Gastroesophageal sphincter (tissue), 4 donors: ENCODE measurements at places on chromosomes 1 and 21. TPM values are rescaled to one million over a fixed set of nuclear protein-coding genes. Genes with fewer than 3 reads are reported as not detected.

DNA sequence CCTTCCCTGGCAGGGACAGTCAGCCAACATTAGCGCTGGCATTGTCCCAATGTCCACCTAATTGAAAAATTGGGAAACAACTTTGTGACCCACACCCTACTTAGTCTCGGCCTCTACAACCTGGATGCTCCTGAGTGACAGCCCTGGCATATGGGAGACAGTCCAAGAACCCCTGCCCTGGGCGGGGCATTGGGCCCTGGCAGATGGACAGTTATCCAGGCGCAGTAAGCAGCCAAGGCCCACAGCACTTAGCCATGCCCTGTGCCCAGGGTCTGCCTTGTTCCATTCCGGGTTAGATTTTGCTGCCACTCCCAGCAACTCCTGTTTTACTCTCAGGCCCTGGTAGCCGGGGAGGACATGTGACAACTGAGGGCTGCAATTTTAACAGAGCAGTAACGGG lies 50.3 kb downstream of the NFASC start:
- ATAC-seq, result peak; percentile 32

DNA sequence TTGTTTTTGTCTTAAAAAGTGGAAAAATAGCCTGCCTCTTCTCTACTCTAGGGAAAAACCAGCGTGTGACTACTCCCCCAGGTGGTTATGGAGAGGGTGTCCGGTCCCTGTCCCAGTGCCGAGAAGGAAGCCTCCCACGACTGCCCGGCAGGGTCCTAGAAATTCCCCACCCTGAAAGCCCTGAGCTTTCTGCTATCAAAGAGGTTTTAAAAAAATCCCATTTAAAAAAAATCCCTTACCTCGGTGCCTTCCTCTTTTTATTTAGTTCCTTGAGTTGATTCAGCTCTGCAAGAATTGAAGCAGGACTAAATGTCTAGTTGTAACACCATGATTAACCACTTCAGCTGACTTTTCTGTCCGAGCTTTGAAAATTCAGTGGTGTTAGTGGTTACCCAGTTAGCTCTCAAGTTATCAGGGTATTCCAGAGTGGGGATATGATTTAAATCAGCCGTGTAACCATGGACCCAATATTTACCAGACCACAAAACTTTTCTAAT lies 35.0 kb upstream of the TDRD10 start:
- no peak for ATAC-seq

- no peak for ATAC-seq
Measured at GRCh38 chr21:42097274-42097673, 26.2 kb downstream of the UMODL1 start.

GRCh38 chr1:197029749-197030148 lies 37.3 kb downstream of the F13B start:
- no peak for ATAC-seq

GRCh38 chr1:152946248-152946647 lies 758 bp upstream of the SPRR5 start:
- ATAC-seq, result no peak

- ATAC-seq, result no peak
Measured at GRCh38 chr1:226733876-226734275, 5.2 kb downstream of the ITPKB start.

The GIPC2 gene
- 2.2 TPM for total RNA-seq
